ENCODE measurements at places on chromosomes 1 and 21. TPM values are rescaled to one million over a fixed set of nuclear protein-coding genes. Genes with fewer than 3 reads are reported as not detected.

The ADCY10 gene
- 0.17 TPM for total RNA-seq

The MTHFR gene
- total RNA-seq = 19.2 TPM

The VCAM1 gene
- not detected for total RNA-seq

The C1orf226 gene
- 2.2 TPM for total RNA-seq

The C1orf159 gene
- total RNA-seq = 23.8 TPM

The IFI44L gene
- total RNA-seq = 1.2 TPM

The S100A9 gene
- total RNA-seq = 95.5 TPM

The INAVA gene
- total RNA-seq = 26.5 TPM

The AJAP1 gene
- total RNA-seq = 8.1 TPM

The CYB561D1 gene
- total RNA-seq = 7.7 TPM

The RAB3B gene
- 3.4 TPM for total RNA-seq

The TNFAIP8L2 gene
- not detected for total RNA-seq

The ASH1L gene
- total RNA-seq = 32.1 TPM

The UBIAD1 gene
- total RNA-seq = 14.5 TPM

The F11R gene
- 109 TPM for total RNA-seq

The GJA9 gene
- not detected for total RNA-seq

The FGR gene
- 0.50 TPM for total RNA-seq

The TP53BP2 gene
- 13.7 TPM for total RNA-seq

The TDRD5 gene
- total RNA-seq = not detected

The SMIM11 gene
- 6.1 TPM for total RNA-seq

The COL6A2 gene
- total RNA-seq = 47.0 TPM

The SELENBP1 gene
- not detected for total RNA-seq

The SPRR1B gene
- total RNA-seq = 328 TPM

The NBPF26 gene
- total RNA-seq = 20.7 TPM

The MLLT11 gene
- 4.6 TPM for total RNA-seq

The CSRP1 gene
- 609 TPM for total RNA-seq

The UBR4 gene
- 128 TPM for total RNA-seq

The S100A16 gene
- 661 TPM for total RNA-seq

The COA7 gene
- total RNA-seq = 27.3 TPM

The SERPINC1 gene
- not detected for total RNA-seq

The SPRR3 gene
- total RNA-seq = not detected

The OLIG2 gene
- total RNA-seq = not detected

The OR6K3 gene
- not detected for total RNA-seq

The FCGR3B gene
- total RNA-seq = not detected

The BCL2L15 gene
- 0.32 TPM for total RNA-seq

The CNIH3 gene
- total RNA-seq = 3.4 TPM

The SEC16B gene
- 0.83 TPM for total RNA-seq

The LCE1D gene
- total RNA-seq = not detected

The ABL2 gene
- 161 TPM for total RNA-seq

The PBX1 gene
- total RNA-seq = 10.2 TPM

The HAO2 gene
- total RNA-seq = not detected

The ABCG1 gene
- total RNA-seq = 6.3 TPM

The REG4 gene
- not detected for total RNA-seq

The DYRK3 gene
- 35.3 TPM for total RNA-seq

The GSTM2 gene
- total RNA-seq = 1.9 TPM

The MR1 gene
- total RNA-seq = 46.3 TPM

The GFI1 gene
- under 0.01 TPM for total RNA-seq

The COL16A1 gene
- total RNA-seq = 146 TPM

The CLCNKB gene
- not detected for total RNA-seq

The SPATA17 gene
- total RNA-seq = 1.1 TPM

Data from mammary epithelial cell (primary cell).